Cardiac septum (tissue), 1 donor: ENCODE measurements at places on chromosomes 7 and 10. TPM values are rescaled to one million over a fixed set of nuclear protein-coding genes. Genes with fewer than 3 reads are reported as not detected.

Gene GATA3
- 1.2 TPM for total RNA-seq

Gene HEPACAM2
- not detected for total RNA-seq

Gene DUS4L
- total RNA-seq = 7.9 TPM

Gene SAP25
- not detected for total RNA-seq

Gene CRTAC1
- total RNA-seq = 3.2 TPM

Gene OR2A5
- not detected for total RNA-seq

Gene SUPV3L1
- 30.0 TPM for total RNA-seq

Gene RAB19
- not detected for total RNA-seq

Gene GOLGA7B
- total RNA-seq = 0.54 TPM

Gene FAM25C
- not detected for total RNA-seq
